ENCODE measurements at places on chromosomes 1 and 21. TPM values are rescaled to one million over a fixed set of nuclear protein-coding genes. Genes with fewer than 3 reads are reported as not detected.

GRCh38 chr1:14725695-14726094 is 127.2 kb downstream of the KAZN start:
- H3K4me1 ChIP-seq: no peaks in the 10 kb centered on the region
- H3K27ac ChIP-seq: no peak overlapping the region
- no peaks in the 10 kb centered on the region for H3K27me3 ChIP-seq
- DNase-seq: no peak
- H3K36me3 ChIP-seq: no peaks in the 10 kb centered on the region

GRCh38 chr1:203320591-203321272 is 15.4 kb downstream of the BTG2 start:
- peaks cover 5% of the 10 kb centered on the region for H3K27me3 ChIP-seq
- H3K4me3 ChIP-seq: peak overlapping the region; percentile 1
- peaks cover 4% of the 10 kb centered on the region for H3K36me3 ChIP-seq
- peaks cover 67% of the 10 kb centered on the region for H3K4me1 ChIP-seq
- peak; percentile 67 for DNase-seq

- H3K27ac ChIP-seq: no peak overlapping the region
- no peaks in the 10 kb centered on the region for H3K4me1 ChIP-seq
- H3K4me3 ChIP-seq: no peak overlapping the region
Observed at GRCh38 chr1:237098541-237098940, 56.6 kb downstream of the RYR2 start.

DNA sequence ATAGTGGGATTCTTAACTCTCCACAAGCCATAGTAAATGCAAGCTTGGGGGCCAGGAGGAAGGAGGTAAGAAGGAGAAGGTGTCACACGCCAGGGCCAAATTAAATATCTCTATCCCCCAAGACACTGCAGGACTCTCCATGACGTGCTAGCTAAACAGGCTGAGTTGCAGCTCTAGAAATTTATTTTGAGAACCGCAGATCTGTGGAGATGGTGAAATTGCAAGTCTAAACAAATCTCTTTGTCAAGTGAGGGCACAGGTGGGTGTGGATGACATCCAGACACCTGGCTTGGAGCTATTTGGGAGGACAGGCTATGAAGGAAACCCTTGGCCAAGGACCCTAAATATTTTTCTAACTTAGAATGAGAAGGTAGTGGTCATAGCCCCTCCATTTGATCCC is 39.5 kb upstream of the USP1 start:
- H3K27ac ChIP-seq: no peak overlapping the region
- DNase-seq: no peak
- no peaks in the 10 kb centered on the region for H3K4me1 ChIP-seq
- no peak overlapping the region for H3K4me3 ChIP-seq
- H3K27me3 ChIP-seq: peaks cover 5% of the 10 kb centered on the region

TMEM54 gene
- total RNA-seq: 1.5 TPM
